RPMI8226 (cell line): ENCODE measurements at places on chromosomes 7 and 10.

DNA sequence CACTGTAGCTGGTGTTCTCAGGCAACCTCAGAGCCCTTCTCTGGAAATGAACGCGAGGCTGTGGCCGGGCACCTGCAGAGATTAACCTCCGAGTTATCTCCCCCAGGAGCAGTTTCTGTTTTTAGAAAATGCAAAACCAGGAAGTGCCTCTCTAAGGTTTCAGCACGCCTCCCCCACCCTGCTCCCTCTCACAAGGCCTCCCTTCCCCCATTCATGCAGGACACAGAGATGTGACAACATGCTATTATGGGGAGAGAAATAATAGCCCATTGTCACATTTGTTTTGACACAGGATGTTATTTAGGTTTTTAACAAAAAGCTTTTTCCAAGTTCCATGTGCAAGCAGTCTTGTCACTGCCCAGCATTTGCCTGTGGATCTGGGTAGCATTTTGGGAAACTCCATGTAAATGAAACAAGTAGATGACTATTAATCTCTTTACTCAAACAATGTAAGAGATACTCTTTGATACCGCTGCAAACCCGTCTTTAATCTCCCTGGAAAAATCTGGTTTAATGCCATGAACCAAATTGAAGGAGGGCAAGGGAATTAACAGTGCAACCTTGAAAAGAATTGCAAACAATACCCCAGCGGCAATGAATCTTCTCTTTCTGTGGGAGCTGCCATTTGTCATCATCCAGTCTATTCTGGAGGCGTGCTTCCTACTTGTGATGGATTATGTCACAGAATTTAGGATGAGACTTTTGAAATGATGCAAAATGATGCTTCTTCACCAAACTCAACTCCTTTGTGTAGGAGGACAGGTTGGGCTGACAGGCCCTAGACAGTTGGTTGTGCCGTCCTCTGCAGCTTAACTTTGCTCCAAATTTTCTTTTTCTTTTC, 86.5 kb upstream of the NMT2 start:
- peak; percentile 68 for DNase-seq

DNA sequence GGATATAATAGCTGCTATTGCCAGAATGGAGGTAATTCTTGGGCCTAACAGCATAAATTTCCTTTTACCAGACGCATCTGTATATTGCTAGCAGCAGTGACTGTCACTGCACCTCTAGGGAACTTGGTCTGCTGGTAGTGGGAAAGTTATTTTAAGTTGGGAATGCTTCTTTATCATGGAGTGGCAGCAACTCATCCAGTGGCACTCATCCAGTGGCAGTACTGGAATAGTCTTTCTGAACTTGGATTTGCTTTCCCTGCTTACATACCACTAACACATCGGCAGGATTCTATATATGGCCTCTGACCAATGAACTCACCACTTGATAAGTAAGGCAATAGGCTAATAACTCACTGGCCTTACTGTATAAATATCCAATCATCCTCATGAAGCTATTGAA, 22.0 kb upstream of the ICA1 start:
- no peak for DNase-seq

DNA sequence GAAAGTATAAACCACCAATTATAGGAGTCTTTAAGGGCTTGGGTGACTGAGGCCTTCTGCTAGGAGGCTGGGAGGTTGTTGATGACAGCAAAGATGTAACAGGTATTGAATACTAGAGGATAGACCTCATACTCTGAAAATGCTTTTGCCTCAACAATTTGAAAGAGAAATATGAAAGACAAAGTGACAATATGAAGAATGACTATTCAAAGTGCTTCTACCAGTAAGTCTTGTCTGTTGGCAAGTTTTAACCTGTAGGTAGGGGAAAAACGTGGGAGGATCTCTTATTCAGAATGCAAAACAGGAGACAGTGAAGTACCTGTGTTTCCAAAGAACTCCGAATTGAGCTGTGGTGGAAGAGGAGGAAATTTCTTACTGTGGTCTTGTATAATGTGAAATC, 38.2 kb downstream of the GBF1 start:
- DNase-seq, result no peak

DNA sequence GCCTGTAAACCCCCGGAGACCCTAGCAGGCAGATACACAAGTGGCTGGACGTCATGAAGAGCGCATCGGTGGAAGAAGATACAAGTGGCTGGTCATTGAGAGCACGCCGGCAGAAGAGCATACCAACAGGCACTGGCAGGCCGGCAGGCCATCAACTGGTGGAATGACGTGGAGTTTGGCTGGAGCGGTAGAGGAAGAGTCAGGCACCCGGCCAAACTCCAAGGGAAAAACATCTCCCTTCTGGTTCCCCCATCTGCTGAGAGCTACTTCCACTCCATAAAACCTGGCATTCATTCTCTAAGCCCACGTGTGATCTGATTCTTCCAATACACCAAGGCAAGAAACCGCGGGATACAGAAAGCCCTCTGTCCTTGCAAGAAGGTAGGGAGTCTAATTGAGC, 113.4 kb upstream of the NPSR1 start:
- DNase-seq, result no peak

DNA sequence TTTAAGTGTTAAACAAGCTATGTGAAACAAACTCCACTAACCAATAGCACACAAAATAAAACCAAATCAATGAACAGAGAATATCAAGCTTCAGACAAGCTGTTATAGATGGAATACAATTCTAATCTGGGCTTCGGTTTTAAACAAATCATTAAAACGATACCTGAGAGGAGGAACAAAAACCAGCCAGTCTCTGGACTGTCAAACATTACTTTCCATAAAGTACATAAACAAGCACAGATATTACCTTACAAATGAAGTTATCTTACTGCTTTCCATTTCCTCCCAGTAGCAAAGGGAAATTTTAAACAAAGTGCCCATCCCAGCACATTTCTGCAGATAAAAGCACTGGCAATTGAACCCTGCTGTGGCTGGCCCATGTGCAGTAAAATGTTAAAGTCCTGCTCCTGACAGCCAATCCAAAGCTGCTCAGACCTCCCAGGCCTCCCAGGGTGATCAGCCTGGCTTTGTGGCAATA, 128.0 kb downstream of the NRCAM start:
- DNase-seq, result peak; percentile 72

DNA sequence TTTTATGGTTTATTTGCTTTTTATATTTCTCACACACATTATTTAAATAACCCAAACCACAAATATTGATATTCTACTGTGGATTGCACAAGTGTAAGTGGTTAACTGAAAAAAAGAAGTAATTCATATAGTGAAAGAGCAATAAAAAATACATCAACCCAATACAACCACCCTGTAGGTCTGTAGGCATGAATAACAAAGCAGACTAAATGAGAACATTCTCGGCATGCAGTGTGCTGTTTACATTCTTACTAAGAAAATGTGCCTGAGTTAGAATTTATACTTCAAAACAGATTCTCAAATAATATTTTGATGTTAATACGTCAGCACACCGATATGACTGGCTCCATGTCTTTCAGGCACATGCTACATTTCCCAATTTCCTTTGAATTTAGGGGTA, 660.8 kb downstream of the MAGI2 start:
- DNase-seq, result no peak

DNA sequence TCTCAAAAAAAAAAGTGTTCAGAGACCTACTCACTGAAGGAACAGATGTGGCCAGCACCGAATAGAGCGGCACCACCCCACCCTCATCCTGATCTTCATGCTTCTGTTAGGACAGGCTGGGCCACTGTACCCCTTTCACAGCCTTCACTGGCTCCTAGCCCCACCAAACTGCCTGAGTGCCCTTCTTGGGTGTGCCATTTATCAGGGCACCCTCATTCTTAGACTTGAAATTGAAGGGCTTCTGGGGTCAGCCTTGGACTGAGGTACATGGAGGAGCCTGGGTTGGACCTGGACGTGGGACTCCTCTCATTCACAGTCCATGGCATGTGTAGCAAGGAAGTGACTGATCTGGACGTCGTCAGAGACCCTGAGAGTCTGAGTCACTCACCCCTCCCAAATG, 190.3 kb downstream of the COBL start:
- no peak for DNase-seq

DNA sequence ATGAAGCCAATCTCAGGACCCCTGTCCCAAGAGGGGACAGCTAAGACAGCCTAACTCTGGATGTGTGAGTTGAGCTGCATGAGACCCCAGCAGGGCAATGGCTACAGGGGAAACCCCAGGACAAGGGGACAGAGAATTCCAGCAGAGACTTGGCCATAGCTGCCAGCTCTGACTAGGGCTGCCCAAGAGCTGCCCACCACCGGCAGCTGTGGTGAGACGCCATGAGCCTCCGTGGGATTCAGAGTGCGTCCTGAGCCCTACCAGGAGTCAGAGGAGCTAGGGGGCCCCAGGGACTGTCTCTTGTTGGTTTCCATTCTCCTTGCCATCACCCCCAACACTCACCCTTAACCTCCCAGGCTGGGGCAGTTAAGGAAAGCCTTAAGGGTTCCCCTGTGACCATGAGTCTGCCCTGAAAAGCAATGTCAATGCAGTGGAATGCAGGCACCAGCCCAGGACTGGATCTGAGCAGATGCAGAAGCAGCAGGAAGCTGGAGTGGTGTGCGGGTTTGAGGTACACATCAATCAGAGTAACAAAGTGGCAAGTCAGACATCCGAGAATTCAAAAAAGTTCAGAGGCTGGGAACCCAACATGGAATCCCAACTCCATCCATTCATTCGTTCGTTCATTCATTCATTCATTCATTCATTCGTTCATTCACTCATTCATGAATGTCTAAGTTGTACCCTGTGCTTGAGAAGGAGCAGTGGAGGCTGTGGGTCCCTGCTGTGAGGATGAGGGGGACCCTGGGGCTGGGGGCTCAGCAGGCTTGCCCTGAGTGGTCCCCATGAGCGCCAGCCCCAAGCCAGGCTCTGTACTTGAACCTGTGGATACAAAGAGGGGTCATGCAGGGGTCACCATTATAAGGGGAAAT, 52.9 kb downstream of the C10orf120 start:
- DNase-seq, result no peak

DNA sequence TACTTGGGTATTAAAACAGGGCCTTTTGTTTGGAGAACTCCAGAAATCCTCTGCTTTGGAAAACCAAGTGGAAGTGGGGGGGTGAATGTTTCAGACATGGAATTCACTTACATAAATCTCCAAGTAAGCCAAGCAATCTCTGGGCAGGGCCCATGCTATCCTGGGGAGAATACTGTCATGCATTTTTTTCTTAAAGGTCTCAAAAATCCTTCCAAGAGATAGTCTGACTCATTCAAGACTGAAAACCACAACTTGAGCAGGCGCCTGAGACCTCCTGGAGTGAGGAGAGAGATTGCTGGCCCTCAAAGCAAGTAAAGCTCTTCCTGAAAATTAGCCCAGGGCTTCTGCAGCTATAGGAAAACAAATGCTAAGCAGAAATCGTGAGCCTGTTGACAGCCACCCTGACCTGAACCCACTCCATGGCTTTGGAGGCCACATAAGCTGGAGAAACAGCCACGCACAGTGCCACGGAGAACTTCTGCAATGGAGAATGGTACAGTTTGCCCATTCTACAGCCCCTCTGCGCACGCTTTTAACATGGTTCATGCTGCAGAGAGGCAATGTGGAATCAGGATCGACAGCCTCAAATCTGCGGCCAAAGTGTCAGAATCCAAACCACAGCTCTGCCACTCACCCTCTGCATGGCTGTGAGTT, 203.1 kb upstream of the AUTS2 start:
- DNase-seq, result peak; percentile 36

GRCh38 chr10:29840516-29841276, 205.9 kb upstream of the SVIL start:
- no peak for DNase-seq

DNA sequence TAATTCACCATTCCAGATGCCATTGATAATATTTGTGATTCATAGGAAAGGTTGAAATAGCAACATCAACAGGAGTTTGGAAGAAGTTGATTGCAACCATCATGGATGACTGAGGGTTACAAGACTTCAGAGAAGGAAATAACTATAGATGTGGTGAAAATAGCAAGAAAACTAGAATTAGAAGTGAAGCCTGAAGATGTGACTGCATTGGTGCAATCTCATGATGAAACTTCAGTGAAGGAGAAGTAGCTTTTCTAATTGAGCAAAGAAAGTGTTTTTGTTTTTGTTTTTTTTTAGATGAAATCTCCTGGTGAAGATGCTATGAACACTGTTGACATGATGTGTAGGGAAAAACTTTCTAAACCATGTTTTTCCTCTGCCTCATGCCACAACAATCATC, 18.7 kb upstream of the CD36 start:
- no peak for DNase-seq

GRCh38 chr7:148865283-148865682, 18.8 kb downstream of the EZH2 start:
- DNase-seq, result no peak
